ENCODE measurements at places on chromosomes 12 and 14. TPM values are rescaled to one million over a fixed set of nuclear protein-coding genes. Genes with fewer than 3 reads are reported as not detected.

The BCAT1 gene
- 3.5 TPM for total RNA-seq

The SLC17A8 gene
- not detected for total RNA-seq

The CPNE8 gene
- total RNA-seq: 6.1 TPM

The NRL gene
- 2.4 TPM for total RNA-seq

The TMEM63C gene
- 0.46 TPM for total RNA-seq

The FLRT2 gene
- total RNA-seq: 6.3 TPM

The B3GNT4 gene
- total RNA-seq: not detected

The RFX4 gene
- total RNA-seq: not detected

The OAS2 gene
- 6.4 TPM for total RNA-seq

GRCh38 chr14:78758333-78758732, 588.2 kb downstream of the NRXN3 start:
- DNase-seq: no peak

- DNase-seq: no peak
Observed at GRCh38 chr12:54977857-54978256, 6.7 kb downstream of the TESPA1 start.

GRCh38 chr12:58169826-58170225, 228.5 kb downstream of the ATP23 start:
- DNase-seq: no peak

DNA sequence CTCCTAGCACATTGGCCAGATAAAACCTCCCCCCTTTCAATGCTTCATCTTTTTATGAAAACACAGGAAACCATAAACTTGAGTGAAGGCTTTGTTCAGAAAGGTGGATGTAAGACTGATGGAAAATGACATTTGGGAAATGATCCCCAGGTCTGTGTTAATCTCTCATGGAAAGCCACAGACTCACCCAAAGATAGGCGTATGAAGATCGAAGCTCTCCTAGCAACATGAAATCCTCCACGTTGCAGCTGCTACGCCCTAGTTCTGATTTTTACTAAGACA, 63.4 kb upstream of the PTGR2 start:
- DNase-seq: no peak

DNA sequence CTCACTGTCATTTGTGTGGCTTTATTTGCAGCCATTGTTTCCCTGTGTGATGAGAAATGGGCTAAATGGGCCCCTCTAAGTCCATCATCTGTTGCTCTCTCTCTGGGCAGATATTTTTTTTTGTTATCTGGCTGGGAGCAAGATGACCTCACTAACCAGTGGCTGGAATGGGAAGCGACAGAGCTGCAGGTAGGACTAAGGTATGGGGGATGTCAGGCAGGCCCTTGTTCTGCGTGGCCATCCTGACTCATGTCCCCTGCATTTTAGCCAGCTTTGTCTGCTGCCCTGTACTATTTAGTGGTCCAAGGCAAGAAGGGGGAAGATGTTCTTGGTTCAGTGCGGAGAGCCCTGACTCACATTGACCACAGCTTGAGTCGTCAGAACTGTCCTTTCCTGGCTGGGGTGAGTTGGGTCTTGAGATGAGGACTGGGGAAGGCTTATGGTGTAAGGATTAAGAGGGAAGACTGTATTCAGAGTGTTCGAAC, 1.3 kb downstream of the MARS1 start:
- peak; percentile 70 for DNase-seq

DNA sequence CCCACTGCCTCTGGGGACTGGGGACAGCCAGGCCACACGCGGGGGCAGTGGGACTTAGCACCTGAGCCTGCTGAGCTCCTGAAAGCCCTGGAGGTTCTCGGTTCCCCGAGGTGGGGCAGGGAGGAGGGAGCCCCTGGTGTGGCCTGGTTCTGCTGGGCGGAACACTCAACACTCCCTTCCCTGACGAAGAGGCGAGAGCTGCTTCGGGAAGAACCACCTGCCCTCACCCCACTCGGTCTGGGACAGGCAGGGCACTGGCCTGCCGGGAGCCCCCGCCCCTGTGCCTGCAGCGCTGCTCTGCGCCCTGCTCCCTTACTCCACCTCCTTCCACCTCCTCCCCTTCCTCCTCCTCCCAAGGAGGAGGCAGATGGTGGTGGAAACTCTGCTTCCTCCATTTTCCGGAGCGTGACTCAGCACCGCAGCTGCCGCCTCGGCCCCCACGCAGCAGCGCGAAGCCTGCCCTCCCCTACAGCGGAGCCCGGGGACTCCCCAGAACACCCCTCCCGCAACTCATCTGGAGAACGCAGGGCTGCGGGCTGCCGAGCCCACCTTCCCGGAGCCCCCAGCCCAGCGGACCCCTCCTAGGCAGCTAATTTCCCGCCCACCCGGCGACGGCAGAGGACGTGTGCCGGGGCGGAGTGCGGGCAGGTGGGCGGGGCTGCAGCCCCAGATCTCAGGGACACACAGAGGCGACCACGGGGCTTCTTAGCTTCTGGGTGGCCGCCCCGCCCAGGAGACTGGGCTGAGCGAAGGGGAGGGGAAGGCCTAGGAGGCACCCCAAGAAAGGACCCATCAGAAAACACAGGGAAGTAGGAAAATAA, 11.7 kb upstream of the INF2 start:
- peak; percentile 92 for DNase-seq

- DNase-seq: no peak
Observed at GRCh38 chr14:72920008-72920407, 6.3 kb upstream of the DCAF4 start.

GRCh38 chr14:104104076-104104901, 18.8 kb downstream of the ASPG start:
- peak; percentile 75 for DNase-seq

- DNase-seq: no peak
Observed at GRCh38 chr12:52313926-52314325, 7.3 kb downstream of the KRT83 start.

GRCh38 chr12:118136559-118137003, 657 bp downstream of the PEBP1 start:
- DNase-seq: no peak

DNA sequence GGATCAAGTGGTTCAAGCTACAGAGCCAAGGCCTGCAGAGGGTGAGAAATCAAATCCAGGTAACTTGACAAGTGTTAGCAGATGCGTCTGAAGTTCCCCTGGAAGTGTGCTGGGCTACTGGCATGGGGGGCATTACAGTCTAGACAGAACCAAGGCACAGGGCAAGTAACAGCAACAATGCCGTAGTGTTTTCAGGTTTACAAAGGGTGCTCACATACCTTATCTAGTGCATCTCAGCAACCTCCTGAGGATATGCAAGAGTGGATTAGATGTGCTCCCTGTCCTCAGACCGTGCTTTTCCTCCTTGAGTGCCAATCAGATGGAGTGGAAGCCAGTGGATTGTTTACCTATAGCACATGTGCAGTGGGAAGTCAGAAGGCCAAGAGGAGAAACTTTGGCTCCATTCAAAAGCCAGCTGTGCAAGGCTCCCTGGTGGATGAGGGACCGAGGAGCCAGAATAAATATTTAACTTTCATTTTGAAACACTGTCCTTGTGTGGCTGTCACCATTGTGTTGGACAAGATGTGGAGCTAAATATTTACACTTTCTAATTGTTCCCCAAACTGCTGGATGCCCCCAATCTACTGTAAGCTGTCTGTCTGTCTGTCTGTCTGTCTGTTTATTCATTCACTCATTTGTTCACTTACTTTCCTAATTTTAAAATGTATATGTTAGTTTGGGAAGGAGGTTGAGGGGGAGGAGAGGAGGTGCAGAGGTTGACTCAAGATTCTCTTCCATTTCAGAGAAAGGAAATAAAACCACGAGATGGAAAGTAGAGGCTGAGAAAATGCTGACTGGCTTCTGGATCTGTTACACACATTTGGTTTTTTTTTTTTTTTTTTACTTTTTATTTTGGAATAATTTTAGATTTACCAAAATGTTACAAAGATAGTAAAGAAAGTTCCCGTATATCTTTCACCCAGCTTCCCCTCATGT, 184.0 kb upstream of the PARP11 start:
- DNase-seq: no peak

GRCh38 chr14:73223049-73223448, 14.3 kb upstream of the PAPLN start:
- DNase-seq: no peak
